IPS DF 19.7 (cell line): ENCODE measurements at places on chromosomes 7 and 10.

DNA sequence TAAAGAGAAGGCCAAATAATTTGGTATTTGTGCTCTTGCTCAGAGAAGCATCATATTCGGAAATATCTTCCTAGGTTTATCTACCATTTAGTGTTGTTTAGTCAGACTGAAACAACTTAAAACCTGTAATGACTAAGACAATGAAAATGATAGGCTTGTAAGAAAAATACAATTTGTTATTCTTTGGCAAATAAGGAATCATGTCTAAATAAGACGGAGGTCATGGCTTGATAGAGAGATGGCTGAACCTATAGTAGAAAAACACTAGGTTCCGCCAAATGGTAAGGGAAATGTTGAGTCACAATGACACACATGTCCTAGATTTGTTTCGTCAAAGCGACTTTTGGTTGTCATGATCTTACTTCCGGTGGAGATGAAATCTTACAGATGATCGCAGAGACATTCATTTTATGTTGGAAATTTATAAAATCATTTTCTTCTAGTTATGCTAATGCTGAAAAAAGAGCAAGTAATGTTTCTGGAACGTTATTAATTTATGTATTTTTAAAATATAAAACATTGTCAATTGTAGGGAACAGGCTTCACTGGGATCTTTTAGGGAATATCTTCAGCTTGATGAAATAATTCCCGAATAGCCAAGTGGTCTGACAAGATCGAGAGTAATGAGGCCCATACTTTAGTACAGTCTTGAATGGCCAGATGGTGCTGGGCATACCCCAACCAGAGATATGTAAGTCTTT is 1.0 kb downstream of the SRGN start:
- DNase-seq: no peak

- DNase-seq: no peak
These were observed 110.3 kb downstream of the KAT6B start for GRCh38 chr10:74936577-74937265.

DNA sequence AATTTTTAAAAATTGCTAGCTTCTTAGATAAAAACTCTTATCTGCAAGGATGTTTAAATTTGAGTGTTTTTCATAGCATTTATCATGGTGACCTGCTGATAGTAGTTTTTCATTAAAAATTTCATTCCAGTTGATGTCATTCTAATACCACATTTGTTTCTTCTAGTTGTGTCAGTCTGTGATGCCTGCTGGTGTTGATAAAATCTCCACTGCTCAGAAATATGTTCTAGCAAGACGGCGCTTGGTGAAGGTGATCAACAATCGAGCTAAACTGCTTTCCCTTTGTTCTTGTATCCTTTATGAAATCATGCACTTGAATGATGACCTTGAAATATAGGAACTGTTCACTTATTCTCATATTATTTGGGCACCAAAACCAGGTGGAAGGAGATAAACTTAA is 17.6 kb upstream of the STMP1 start:
- no peak for DNase-seq

DNA sequence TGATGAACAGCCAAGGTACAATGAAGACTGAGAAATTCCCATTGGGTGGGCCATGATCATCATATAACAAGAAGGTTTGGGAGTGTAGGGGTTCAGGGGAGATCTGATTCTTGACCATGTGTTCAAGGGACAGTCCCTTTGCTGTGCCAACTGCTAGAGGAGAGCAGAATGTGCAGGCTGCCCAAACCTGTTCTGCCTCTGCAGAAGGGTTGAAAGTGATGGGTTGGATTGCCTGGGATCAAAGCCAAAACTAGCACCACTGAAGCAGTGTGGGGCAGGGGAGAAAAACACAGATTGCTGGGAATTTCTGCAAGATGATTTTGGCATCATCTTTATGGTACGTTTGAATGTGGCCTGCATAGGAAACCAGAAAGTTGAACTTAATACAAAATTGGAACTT is 303.9 kb downstream of the OTUD1 start:
- DNase-seq: no peak

GRCh38 chr10:23974746-23975272 is 234.1 kb upstream of the KIAA1217 start:
- DNase-seq: no peak

- no peak for DNase-seq
These were observed 154.2 kb downstream of the GFRA1 start for GRCh38 chr10:116118847-116119246.

DNA sequence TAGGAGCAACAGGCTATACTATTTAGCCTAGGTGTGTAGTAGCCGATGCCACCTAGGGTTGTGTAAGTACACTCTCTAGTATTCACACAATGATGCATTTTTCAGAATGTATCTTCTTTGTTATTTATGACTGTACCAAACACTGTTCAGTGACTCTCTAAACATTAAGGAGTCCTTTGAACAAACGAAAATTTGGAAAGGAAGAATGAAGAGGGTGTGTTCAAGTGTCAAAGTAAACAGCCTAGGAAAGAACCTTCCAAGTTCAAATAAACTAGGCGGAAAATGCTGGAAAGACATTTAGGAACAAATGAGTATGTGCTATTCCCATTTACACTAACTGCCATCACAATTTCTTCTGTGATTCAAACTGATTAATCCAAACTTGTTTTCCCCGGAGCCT is 142.4 kb downstream of the CHCHD3 start:
- no peak for DNase-seq

- no peak for DNase-seq
These were observed 1.5 kb downstream of the GSDME start for GRCh38 chr7:24755541-24756407.

DNA sequence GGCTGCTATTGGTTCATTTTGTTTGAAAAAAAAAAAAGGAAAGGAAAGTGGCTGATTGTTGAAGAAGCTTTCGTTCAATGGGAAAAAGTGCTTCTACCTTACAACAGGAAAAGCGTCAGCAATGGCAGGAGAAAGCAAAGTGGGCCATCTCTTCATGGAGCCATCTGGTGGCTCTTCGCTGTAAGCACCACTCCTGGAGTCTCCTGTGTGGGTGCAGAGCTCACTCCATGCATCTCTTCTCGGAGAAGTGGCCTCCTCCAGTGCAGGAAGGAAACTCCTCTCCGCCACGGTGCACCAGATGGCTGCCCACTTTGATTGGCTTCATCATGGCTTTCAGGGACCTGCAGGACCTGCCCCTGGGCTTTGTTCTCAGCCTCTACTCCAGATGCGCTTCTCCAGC is 250.9 kb downstream of the PTEN start:
- DNase-seq: peak; percentile 48

- DNase-seq: no peak
These were observed 7.1 kb upstream of the CXCL12 start for GRCh38 chr10:44391981-44392380.

DNA sequence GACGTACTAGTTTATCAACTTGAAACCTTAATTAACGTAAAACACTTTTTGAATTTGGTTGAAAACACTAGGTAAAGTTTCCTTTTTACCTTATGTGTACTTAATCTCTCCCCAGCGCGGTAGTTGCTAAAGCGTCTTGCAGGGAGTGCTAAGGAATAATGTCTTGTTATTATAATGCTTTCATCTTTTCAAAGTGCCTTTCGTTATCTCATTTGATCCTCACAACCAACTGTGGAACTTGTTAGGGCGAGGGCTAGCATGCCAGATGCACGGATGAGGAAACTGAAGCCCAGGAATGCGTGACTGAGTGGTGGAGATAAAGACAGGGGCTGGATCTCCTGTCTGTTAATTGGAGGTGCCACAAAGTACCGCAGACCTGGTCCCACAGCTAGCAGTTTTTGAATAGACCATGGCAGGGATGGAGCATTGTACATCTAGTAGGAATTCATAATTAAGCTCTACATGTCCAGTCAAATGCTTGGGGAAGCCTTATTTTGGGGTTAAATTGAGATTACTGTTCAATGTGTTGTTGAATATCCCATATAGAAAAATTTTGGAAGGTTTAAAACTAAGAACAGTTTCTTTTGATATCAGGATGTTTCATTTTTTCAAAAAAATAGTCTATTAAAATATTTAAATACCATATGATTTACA is 234.3 kb downstream of the SH2D4B start:
- no peak for DNase-seq

GRCh38 chr10:6516281-6516928 is 63.7 kb downstream of the PRKCQ start:
- DNase-seq: no peak

GRCh38 chr7:11294965-11295364 is 321.3 kb downstream of the PHF14 start:
- no peak for DNase-seq

- peak; percentile 7 for DNase-seq
These were observed 235.4 kb downstream of the RNLS start for GRCh38 chr10:88347597-88348304.

DNA sequence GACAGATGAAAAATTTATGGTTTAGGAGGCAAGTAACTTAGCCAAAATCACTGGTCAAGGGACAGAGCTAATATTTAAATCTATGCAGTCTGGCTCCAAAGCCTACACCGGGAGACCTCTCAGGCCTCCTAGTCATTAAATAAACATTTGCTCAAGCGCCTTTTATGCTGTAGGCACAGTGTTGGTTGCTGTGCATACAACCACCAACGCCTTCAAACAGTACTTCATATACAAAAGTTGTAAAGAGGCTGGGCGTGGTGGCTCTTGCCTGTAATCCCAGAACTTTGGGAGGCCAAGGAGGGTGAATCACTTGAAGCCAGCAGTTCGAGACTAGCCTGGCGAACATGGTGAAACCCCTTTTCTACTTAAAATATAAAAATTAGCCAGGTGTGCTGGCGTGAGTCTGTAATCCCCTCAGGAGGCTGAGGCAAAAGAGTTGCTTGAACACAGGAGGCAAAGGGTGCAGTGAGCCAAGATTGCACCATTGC is 159.8 kb downstream of the MAGI2 start:
- DNase-seq: no peak

DNA sequence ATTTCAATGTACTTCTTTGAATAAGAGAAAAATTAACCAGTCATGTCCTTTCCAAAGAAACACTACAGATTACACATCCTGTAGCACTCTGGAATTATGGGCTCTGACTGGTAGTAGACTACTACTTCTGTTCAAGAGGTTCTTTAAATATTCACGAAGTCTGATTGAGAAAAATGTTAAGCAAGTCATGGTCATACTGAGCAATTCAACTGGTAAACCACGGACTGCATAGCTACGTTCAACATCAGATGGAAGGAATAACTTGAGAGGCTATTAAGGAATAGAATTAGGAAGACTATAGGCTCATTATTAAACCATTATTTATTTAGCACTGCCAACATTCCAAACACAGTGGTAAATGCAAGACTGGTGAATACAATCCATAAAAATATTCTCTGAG is 160.8 kb downstream of the IMMP2L start:
- DNase-seq: no peak

GRCh38 chr7:45955286-45955685 is 34.2 kb upstream of the IGFBP3 start:
- no peak for DNase-seq

DNA sequence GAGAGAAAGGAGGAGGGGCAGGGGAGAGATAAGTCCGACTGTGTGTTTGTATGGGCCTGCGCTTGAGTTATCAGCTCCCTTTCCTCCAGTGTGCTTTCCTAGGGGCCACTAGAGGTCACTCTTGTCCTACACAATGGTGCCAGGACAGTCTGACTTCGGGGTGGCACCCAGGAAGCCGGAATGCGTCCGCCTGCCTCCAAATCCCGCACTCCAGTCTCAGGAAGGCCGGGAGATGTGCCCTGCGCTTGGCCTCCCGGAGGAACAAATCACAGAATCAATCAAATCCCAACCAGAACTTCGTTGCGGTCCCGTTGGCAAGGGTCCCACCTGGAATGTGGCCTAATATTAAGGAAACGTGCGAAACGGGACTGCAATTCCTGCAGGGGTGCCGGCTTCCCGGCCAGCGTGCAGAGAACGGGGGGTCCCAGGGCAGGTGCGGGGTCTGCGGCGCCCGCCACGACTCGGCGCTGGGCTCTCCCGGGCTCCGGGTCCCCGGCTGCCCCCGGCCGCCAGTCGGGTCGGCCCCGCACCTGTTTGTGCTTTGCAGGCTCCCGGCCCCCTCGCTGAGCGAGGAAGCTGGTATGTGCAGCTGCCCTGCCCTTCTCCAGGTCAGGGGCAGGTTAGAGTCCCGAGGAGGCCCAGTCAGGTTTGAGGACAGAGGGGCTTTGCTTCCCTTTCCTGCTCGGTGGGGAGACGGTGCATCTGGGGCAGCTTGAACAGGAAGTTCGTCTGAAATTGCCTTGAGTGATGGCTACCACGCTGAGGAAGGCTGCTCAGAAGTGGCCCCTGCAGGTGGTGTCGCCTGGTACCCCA is 21.0 kb upstream of the HPS1 start:
- DNase-seq: peak; percentile 71

- no peak for DNase-seq
These were observed 96.1 kb downstream of the EPDR1 start for GRCh38 chr7:38016567-38016966.

GRCh38 chr7:98703916-98704315 is 86.8 kb downstream of the NPTX2 start:
- DNase-seq: no peak

GRCh38 chr7:40093631-40094350 is 40.6 kb downstream of the MPLKIP start:
- no peak for DNase-seq

DNA sequence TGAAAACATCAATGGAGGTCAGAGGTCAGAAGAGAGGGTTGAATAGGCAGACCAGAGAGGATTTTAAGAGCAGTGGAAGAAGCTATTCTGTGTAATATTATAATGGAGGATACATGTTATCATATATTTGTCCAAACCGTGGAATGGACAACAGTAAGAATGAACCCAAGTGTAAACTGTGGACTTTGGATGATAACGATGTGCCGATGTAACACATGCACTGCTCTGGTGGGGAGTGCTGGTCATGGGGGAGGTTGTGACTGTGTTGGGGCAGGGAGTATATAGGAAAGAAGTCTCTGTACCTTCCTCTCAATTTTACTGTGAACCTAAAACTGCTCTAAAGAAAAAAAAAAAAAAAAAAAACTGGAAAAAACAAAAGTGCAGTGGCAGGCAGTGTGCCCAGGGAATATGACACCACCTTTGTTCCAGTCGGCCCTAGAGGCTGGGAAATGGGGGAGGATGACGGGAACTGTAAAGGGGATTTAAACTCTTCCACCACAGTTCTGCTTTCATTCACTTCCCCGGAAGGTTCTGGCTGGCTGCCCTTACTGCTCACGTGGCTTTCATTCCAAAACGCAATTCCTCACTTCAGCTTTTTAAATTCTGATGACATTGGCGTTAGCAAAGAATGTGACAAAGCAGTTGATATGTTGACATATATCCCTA is 113.7 kb upstream of the ANKRD1 start:
- DNase-seq: no peak

DNA sequence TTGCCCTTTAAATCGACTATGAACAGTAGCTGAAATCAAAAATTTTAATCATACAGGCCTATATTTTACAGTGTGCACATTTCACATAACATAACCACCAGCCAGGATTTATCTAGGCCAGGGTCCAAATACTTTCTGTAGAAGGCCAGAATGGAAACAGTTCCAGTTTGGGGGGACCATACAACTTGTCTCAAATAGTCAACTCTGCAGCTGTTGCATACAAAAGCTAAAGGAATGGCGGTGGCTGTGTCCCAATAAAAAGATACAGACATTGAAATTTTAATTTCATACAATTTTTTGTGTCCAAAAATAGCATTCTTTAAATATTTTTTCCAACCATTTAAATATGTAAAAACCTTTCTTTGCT is 742 bp upstream of the TYSND1 start:
- no peak for DNase-seq

GRCh38 chr7:114818501-114818900 is 103.4 kb upstream of the MDFIC start:
- no peak for DNase-seq
